ENCODE measurements at places on chromosomes 16 and 17. TPM values are rescaled to one million over a fixed set of nuclear protein-coding genes. Genes with fewer than 3 reads are reported as not detected.

Gene C1QTNF8
- total RNA-seq = not detected

Gene RAB37
- total RNA-seq = not detected

Gene HES7
- total RNA-seq = 2.3 TPM

Gene ST6GALNAC2
- 1.9 TPM for total RNA-seq

Gene GINS3
- 2.7 TPM for total RNA-seq

Gene SP6
- 0.16 TPM for total RNA-seq

Gene WDR81
- 33.3 TPM for total RNA-seq

Gene PGAP6
- 59.3 TPM for total RNA-seq

Gene NPIPA8
- 0.39 TPM for total RNA-seq

Gene AOC3
- 1.1 TPM for total RNA-seq

Gene HOXB2
- not detected for total RNA-seq

Gene HID1
- 10.1 TPM for total RNA-seq

Gene TBX2
- total RNA-seq = 25.9 TPM

Gene IL21R
- total RNA-seq = 0.34 TPM

Gene SLC16A11
- 0.75 TPM for total RNA-seq

Gene RNF222
- total RNA-seq = not detected

Gene SPHK1
- 15.2 TPM for total RNA-seq

Gene CPHXL2
- not detected for total RNA-seq

Gene TRAPPC1
- 127 TPM for total RNA-seq

Gene ACE
- 0.91 TPM for total RNA-seq

Gene B9D1
- total RNA-seq = 16.5 TPM

Gene KRTAP2-1
- total RNA-seq = not detected

Gene KRT15
- not detected for total RNA-seq

Gene ERBB2
- 69.9 TPM for total RNA-seq

Gene AIPL1
- total RNA-seq = not detected

Gene OTOA
- not detected for total RNA-seq

Gene CD7
- 1.0 TPM for total RNA-seq

Gene GABARAP
- total RNA-seq = 642 TPM

Gene TMIGD1
- not detected for total RNA-seq

Gene PITPNM3
- total RNA-seq = 0.94 TPM

Gene CD300H
- not detected for total RNA-seq

Gene CLEC19A
- not detected for total RNA-seq

Gene TP53TG3B
- total RNA-seq = not detected

Gene ATP5PD
- total RNA-seq = 212 TPM

Gene MYCBPAP
- total RNA-seq = 0.46 TPM

Gene HOXB7
- not detected for total RNA-seq

Gene DPEP3
- not detected for total RNA-seq

Gene SLC9A5
- 4.4 TPM for total RNA-seq

Gene CETP
- total RNA-seq = not detected

Gene ELP5
- total RNA-seq = 30.2 TPM

Gene FAM117A
- 2.7 TPM for total RNA-seq

Gene FBXO39
- total RNA-seq = not detected

Gene AATK
- total RNA-seq = not detected

Gene KRTAP2-3
- not detected for total RNA-seq

Gene KCNH4
- not detected for total RNA-seq

Gene ZFP3
- 0.86 TPM for total RNA-seq

Gene PRR35
- total RNA-seq = not detected

Gene CCL8
- not detected for total RNA-seq

Gene SAT2
- 134 TPM for total RNA-seq

Gene FNDC8
- not detected for total RNA-seq
